ENCODE measurements at places on chromosomes 6 and 20.

GRCh38 chr6:15661853-15662325, 939 bp downstream of the DTNBP1 start:
- peak; percentile 77 for DNase-seq

GRCh38 chr6:144737998-144738397, 452.9 kb downstream of the UTRN start:
- DNase-seq = no peak

GRCh38 chr6:55046869-55047422, 127.4 kb upstream of the HCRTR2 start:
- no peak for DNase-seq

DNA sequence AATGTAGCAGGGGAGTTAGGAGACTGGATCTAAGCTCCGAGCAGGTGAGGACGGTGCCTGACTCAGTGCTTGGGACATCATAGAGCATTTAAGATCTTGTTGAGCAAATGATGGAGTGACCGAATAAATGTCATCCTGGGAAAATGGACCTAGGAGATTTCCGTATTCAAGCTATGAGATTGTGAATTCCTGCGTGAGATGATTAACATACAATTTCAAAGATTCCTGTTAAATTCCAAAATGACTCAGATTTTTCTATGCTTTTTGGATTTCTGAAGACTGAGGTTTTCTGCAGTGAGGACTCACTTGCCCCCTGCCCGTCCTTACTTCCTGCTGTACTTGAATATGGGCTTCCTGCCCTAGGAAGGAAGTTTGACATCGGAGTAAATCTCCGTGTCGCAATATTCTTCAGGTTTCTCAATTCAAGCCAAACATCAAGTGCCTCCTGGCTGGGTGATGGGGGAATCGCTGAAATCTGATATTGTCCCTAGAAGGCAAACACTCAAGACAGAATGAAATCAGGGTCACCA, 5.2 kb downstream of the SYTL3 start:
- no peak for DNase-seq

Measured in NCI-H1048 (cell line).